ENCODE measurements at places on chromosomes 6 and 20.

DNA sequence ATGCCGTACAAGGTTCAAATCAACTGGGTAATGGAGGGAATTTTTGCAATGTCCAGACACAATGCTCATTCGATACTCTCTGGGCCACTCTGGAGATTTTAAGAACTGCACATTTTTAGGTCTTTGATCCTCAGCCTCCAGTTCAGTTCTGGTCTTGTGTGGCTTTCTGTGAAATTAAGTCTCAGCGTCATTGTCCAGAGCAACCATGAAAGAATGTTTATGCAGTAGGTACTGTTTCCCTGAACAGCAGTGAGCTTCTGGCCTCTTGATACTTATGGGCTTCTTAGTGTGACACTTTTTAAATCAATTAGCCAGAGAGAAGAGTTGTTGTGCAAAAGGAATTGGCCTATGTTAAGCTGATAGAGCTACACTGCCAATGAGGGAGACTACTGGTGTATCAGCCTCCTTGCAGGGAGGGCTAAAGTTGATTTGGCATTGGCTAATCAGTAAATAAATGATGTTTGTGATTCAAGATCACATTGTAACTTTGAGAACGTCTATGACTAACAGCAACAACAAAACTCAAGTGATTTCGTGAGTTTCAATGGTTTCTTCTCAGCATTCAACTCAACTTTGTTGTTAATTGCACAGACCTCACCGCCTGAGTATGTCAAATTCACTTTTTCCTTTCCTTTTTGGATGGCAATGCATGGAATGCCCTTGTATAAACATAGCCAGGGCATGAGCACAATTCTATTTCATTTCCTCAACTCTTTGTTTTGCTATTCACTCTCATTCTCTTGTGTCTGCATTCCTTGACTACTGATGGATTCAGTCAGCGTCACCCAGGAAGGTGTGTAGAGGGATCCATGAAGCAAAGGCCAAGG lies 85.1 kb downstream of the GJA1 start:
- no peak for DNase-seq

DNA sequence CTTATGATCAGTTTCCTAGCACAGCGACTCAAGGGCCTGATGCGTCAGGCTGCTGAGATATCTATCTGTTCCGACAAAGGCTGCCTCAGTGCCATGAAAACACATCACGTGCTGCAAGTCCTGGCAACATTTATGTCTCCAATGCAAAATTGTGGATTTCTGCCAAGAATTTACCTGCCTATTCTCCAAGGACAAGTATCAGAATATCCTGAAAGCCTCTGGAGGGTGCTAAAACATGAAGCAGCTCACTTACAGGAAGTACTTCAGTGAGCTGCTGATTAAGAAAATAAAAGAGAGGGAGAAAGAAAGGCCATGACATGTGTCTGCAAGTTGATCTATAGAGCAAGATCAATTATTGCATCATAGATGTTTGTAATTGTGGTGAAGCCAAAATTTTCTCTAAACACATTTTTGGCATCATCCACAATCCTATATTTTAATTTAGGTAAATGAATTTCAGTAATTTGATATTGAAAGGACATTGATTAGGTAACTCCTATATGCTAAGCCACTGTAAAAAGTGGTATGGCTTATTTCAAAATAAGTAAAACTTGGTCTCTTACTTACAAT lies 25.8 kb upstream of the TPBG start:
- DNase-seq, result no peak

- DNase-seq, result peak; percentile 56
Measured at GRCh38 chr20:31560094-31560745, 44.9 kb upstream of the ID1 start.

- DNase-seq, result no peak
Measured at GRCh38 chr6:40845553-40845952, 193.5 kb downstream of the UNC5CL start.

- no peak for DNase-seq
Measured at GRCh38 chr20:50455656-50456451, 54.3 kb upstream of the PTPN1 start.

DNA sequence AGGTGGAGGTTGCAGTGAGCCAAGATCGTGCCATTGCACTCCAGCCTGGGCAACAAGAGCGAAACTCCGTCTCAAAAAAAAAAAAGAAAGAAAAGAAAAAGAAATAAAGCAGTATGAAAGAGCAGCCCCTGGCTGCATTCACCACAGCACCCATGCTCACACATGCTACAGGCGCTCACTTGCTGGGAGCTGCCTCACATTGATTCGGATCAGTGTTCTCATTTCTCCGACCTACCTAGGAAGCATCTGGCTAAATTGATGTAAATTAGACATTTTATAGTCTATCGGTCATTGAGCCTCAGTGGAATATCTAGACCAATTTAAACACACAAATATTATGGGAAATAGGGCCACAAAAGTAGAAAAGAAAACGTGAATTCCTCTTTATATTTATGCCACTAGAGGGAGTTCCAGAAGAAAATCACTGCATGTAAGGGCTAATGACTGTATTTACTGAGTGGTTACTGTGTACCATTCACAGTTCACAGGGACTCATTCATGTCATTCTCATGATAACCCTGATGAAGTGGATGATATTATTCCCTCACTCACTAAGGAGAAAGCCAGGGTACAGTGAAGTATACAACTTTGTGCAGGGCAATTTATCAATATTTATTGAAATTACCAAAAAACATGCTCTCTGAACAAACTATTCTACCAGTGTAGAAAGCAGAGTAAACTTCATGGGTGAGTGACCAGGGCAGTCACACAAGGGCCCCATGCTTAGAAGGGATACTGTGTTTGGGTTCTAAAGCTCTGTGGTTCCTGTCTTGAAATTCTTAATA lies 5.3 kb upstream of the MOG start:
- DNase-seq, result no peak

GRCh38 chr6:70735513-70735912 lies 67.8 kb downstream of the SMAP1 start:
- DNase-seq, result no peak

DNA sequence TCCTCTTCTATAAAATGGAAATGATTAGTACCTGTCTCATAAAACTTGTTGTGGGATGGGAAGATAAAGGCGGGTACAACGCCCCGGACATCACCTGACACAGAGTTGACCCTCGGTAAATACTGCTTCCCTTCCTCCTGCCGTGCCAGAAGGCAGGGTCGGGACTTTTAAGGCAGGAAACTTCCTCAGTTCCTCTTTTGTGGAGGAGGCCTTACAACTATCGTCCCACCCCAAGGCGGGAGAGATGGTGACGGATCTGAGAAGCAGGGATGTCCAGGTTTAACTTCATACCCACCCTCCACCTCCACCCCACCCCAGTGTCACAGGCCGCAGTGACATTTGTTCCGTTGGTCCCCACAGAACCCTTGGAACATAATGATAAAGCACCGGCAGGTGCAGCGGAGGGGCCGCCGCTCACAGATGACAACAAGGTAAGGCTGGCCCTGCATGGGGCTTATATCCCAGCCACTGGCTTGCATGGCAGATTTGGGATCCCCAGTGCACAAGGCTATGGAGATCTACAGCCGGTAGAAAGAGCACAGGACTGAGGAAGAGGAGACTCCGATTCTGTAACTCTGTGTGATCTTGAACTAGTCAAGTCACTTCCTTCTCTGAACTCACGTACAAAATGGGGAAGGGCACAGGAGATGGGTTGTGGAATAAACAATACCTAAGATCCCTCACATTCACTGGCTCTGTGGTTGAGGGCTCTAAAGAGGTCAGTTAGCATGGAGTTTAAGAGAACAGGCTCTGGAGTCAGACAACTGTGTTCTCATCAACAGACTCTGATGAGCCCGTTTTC lies 764 bp downstream of the DNTTIP1 start:
- no peak for DNase-seq

- DNase-seq, result no peak
Measured at GRCh38 chr6:4388675-4389074, 253.3 kb upstream of the ECI2 start.

GRCh38 chr6:118864341-118865099 lies 29.4 kb upstream of the ASF1A start:
- DNase-seq, result no peak

GRCh38 chr20:58907320-58908137 lies 55.0 kb downstream of the GNAS start:
- DNase-seq, result peak; percentile 38

GRCh38 chr6:162621246-162621645 lies 106.3 kb downstream of the PRKN start:
- no peak for DNase-seq

DNA sequence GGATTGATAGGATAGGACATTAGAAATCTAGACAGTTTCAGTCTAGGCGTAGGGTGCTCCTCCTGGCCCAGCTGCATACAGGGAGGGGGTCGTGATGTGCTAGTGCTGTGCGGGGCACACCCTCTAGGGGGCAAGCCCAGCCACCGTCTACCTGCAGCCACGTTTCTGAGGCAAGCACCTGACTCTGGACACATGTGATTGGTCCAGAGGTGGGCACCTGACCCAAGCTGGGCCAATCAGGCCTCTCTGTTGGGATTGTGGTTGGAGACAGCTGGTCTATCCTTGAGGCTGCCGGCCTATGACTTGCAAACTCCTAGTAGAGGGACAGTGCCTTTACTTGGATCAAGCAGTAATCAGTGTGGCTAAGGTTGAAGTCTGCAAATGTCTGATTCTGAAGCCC lies 317.1 kb downstream of the BMP7 start:
- DNase-seq, result no peak

GRCh38 chr6:134092449-134092848 lies 40.0 kb upstream of the SLC2A12 start:
- DNase-seq, result no peak

- no peak for DNase-seq
Measured at GRCh38 chr6:91879386-91879995, 1292.6 kb upstream of the MAP3K7 start.

- peak; percentile 11 for DNase-seq
Measured at GRCh38 chr6:145963216-145964068, 716 bp downstream of the SHPRH start.

DNA sequence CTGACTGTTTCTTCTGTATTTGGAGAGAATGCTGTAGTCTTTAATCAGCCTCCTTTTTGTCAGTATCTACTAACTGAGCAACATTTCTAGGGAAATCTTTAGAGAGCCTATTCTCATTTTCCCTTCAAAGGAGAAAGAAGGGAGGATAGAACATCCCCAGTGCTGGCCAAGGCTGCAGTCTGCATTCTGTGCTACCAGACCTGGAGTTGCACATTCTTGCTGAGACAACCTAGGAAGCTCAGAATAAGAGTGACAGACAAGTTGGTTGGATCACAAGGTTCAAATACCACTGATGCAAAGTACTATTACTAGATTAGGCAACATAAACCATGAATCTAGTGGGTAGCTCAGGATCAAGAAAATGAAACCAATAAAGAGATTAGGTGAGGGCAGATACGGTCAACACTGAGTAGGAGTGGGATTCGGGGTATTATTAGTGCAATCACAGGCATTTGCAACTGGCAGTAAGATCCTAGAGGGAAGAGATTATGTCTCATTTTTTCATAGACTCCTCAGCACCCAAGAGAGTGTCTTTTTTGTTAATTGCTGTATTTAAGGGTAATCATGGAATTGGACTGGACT lies 213.5 kb upstream of the FAM83B start:
- no peak for DNase-seq

- DNase-seq, result no peak
Measured at GRCh38 chr6:48619771-48620170, 508.8 kb upstream of the PTCHD4 start.

- DNase-seq, result no peak
Measured at GRCh38 chr20:11057624-11058023, 383.8 kb upstream of the JAG1 start.

DNA sequence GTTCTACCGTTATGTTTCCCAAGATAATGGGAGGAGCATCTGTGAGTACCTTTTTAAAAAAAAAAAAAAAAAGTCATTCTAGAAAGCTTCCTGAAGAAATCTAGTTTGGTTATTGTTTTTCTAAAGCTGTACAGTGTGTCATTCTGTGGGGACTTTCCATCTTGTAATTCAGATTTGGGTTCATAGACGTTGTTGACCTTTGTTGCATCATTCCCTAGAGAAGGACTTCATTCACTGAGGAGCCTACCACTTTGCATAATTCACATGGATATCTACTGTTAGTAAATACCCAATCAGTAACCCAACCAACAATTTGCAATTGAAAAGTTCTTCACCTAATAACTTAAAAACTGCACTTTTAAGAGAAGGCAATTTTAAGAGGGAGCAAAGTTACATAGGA lies 60.1 kb downstream of the RPP40 start:
- no peak for DNase-seq

DNA sequence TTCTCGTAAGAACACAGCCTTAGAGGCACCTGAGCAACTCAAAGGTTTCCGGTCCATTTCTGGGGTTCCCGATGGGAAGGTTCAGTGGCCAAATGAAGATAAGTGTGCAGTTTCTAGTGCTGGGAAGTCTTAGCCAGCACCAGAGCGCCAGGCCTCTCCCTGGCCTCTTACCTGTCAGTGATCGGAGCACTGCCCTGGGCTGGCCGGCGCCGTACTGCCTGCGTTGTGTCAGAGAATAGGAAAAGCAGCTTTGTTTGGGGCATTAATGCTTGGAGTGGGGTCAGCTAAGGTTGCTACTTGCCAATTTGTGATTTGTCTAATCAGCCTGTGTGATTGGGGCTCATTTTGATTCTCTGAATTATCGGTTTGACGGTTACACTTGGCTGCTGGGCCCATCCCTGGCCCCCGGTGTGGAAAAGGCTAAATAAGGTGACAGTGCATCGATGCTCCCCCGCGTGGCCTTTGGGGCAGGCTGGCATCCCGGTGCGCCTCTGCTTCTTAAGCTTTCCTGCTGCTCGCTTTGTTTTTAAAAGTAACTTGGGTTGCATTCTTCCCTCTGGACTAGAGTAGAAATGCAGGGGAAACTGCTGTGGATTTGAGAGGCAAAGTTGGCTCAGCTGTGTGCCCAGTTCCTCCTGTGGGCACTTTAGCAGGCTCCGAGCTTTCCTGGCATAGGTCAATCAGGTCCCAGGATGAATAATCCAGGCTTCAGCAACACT lies 51.8 kb downstream of the TCP11 start:
- DNase-seq, result no peak

- no peak for DNase-seq
Measured at GRCh38 chr20:19880256-19881079, 122.4 kb downstream of the RIN2 start.

DNA sequence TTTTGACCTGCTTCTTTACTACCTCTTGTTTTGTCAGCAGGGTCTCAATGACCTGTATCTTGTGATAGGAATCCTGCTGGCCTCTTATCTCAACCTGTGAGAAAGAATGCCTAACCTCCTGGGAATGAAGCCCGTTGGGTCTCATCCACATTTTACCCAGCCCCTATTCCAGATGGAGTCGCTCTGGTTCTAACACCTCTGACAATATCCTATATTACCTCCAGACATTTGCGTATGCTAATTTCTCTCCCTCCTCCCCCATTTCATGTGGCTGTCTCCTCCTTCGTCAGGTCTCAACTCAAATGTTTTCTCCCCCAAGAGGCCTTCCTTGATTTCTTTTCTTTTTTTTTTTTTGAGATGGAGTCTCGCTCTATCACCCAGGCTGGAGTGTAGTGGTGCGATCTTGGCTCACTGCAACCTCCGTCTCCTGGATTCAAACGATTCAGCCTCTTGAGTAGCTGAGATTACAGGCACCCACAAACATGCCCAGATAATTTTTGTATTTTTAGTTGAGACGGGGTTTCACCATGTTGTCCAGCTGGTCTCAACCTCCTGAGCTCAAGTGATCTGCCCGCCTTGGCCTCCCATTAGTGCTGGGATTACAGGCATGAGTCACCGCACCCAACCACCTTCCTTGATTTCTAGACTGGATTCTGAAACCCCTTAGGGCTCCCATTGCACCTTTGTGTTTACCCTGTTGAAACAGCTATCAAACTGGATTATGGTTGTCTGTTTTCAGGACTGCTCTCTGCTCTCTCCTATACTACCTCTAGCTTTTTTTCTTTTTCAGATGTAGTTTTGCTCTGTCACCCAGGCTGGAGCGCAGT lies 49.5 kb upstream of the B4GALT5 start:
- no peak for DNase-seq
